Fibroblast of the aortic adventitia (primary cell): ENCODE measurements at places on chromosomes 1 and 21. TPM values are rescaled to one million over a fixed set of nuclear protein-coding genes. Genes with fewer than 3 reads are reported as not detected.

GRCh38 chr1:64940025-64940424 lies 26.3 kb downstream of the JAK1 start:
- DNase-seq = no peak

Gene MYOM3
- under 0.01 TPM in 1 of 2 replicates, not detected in the other for total RNA-seq

GRCh38 chr1:17188889-17189631 lies 15.9 kb upstream of the PADI1 start:
- no peak for DNase-seq

DNA sequence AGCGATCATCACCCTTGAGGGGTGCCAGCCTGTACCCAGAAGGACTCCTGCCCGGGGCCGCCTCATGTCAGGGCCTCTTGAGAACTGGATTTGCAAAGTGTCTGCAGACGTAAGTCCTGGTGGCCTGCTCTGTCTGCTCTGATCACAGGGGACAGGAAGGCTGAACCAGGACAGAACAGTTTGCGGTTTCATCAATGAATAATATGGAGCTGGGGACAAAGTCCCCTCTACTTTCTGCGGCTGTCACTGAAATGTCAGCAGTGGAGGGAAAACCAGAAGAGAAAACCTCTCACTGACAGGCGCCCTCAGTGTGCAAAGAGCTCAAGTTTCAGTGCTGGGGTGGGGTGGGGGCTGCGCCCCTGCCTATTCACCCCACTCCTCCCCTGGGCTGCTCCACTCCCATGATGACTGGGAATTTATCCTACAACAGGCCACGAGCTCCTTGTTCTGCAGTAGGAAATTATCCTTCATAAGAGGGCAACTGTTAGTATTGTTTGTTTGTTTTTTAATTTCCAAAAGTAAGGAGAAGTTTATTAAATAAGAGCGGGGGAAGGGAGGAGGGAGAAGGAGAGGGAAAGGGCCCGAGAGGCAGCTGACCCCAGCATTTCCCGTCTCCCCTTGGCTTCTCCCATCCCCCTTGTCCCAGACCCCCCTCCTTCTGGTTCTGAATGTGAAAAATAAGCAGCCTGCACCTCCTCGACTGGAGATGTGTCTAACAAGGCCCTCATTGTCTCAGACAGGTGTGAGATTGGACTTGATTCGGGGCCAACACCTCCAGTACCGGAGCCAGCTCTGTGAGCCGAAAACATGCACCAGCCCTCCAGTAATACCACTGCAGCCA lies 149.2 kb downstream of the CLIC6 start:
- DNase-seq = no peak

Gene FCRL5
- not detected in 2 replicates for total RNA-seq

GRCh38 chr1:227621211-227621610 lies 57.9 kb downstream of the ZNF678 start:
- no peak for DNase-seq
